Femur (tissue), 1 donor: ENCODE measurements at places on chromosomes 2 and 18.

DNA sequence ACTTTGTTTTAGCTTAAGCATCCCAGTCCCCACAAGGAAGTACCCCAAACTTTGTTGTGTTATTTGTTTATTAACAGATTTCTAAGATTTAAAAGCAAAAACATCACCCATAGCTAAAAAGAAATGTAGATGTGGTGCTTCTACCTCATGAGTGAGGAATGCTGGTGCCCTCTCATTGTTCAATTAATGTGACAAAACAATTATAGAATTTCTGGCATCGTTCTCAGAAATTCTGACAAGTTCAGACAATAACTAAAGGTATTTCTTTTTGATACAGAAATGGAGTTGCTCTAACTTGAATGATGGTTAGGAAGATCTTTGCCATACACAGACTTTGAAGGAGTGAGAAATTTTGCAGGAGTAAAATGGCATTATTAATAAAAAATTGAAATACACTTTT, 42.9 kb downstream of the SPRED2 start:
- DNase-seq, result no peak

DNA sequence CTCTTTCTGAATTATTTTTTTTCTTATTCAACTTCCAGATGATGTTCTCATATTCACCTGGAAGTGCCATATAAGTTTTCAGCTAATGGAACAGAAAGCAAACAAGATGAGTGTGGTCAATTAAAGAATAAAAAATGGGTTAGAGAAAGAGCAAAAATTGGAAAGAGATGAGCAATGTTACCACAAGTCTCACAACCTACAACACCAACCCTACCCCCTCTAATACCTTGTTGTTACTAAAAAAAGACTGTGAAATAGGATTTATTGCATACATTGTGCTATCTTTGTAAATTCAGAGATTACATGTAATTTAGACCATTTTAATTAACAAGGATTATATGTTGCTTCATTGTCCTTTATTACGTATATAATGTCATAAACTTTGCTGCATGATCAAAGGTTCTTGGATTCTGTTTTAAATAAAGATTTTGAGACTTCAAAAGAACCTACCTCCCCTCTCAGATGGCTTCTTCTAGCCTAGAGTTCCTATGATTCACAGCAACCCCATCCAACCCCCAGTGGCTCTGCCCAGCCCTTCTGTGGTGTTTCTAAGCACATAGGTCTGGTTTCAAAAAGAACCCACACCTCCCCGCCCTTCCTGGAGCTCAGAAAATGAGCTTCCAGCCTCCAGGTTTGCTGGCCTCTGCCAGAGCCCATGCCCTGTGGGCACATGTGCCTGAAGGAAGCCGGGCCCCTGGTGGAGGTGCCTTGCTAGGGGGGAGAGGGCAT, 24.7 kb downstream of the LGALSL start:
- DNase-seq, result no peak

DNA sequence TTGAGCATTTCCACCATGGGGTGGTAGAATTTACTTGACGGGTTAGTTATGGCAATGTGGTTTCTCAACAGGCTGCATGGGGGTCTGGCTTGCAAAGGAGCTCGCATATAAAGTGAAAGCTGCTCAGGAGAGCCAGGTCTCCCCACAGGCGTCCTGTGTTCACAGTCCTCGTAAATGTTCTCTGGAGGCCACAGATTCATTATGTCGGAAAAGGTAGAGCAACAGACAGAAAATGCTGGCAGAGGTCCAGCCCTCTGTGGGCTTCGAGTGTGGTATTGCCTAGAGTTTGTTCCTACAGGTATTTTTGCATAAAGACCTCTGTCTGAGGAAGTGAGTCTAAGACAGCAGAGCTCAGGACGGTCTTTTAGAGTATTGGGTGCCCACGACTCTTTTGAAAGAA, 96.4 kb downstream of the CDCA7 start:
- DNase-seq, result no peak

GRCh38 chr18:61992923-61993322, 100.1 kb upstream of the RNF152 start:
- no peak for DNase-seq

DNA sequence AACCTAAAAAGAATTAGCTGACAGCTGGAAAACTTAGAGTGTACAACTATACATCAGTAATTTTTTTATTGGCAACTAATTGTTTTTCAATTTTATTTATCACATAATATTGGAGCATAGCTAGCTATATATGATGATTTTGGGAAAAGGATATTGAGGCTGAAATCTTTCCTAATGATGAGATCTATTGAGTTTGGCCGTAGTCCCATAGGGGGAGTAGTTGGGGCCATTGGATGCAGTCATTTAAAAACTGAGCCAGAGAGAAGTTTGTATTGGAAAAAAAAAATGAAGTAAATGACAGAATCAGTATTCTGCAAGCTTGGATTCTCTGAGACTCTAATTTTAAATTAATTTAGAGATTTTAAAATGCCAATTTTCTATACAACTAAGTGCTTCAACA, 179.8 kb downstream of the LTBP1 start:
- no peak for DNase-seq

DNA sequence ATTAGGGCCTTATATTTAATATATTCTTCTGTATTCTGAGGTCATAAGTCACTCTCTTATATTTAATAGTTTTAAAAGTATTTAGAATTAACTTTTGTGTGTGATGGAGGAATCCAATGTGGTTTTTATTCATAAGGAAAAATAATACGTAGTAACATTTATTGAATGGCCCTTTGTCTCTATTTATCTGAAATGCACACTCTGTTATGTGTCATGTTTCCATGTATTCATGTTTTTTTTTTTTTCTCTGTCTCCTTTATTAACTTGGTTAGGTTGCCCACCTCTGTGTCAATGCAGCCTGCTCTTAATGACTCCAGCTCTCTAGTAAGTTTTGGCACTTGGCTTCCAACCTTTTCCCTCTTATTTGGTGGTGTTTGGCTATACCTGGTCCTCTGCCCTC, 33.8 kb downstream of the RNF144A start:
- no peak for DNase-seq

DNA sequence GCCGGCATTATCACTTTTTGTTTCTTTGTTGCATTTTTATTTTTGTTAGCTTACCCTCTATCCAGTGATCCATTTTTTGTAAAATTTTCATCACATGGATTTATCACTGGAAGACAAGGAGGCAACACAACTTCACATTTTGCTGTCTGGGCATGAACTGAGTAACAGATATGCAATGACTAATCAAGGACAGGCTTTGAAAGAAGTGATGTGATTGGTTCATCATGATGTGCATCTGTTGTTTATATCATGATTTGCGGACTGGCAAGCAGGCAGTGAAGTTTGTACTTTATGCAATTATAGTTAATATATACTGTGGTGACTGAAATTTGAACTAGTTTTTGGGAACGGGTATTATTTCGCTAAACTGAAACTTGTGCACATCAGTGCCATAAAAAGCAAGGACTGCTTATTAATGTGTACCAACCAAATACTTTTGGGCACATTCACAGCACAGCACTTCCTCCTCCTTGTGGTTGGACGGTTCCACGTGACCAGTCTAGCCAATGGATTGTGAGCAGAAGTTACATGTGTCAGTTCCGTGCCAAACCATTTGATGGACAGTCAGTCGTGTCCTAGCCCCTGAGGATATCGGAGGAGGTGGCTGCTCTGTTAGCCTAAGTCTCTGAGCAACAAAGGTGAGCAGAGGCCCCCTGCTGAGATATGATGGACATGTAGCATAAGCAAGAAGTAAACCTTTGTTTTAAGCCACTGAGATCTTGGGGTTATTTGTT, 201.4 kb upstream of the SIX2 start:
- DNase-seq, result no peak

- DNase-seq, result no peak
These were observed 49.5 kb downstream of the KCNE4 start for GRCh38 chr2:223101340-223102039.

GRCh38 chr2:85238607-85239006, 89.2 kb downstream of the TGOLN2 start:
- DNase-seq, result no peak

DNA sequence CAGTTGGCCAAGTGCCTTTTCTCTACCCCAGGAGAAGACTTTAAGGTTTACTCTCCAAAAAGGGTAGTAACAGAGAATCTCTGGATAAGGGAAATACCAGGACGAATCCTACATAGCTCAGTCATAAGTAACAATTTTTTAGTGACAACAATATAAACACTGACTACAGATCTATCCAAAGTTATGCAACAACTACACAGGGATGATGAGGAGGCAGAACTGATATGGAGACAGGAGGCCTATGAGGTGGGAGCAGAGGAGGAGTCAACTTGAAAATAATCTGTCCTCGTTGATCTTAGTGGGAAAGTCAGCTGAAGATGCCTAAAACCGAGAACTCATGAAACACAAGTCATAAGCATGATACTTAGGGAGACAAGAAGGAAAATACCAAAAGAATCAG, 40.2 kb downstream of the SLC35F5 start:
- no peak for DNase-seq

DNA sequence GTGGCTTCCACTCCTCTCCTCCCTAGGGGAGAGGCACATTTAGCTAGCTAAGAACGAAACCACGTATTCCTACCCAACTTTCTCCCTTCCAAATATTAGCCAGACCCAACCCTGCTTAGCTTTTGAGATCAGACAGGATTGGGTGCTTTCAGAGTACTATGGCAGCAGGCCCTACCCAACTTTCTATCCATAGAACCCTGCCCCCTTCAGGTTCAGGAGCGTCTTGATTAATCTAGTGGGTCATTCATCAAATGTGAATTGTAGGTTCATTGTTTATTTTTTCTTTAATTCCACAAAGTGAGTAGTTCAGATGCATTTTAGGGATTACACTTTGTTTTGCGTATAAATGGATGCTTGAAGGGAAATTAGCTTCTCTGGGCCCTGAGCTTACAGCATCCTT, 188.3 kb downstream of the MIB1 start:
- no peak for DNase-seq

GRCh38 chr2:170177950-170178781, at the start of gene MYO3B:
MYO3B (plus strand) TSS chr2:170178147; CDS start chr2:170178288, 141 bp downstream.
- DNase-seq, result no peak

DNA sequence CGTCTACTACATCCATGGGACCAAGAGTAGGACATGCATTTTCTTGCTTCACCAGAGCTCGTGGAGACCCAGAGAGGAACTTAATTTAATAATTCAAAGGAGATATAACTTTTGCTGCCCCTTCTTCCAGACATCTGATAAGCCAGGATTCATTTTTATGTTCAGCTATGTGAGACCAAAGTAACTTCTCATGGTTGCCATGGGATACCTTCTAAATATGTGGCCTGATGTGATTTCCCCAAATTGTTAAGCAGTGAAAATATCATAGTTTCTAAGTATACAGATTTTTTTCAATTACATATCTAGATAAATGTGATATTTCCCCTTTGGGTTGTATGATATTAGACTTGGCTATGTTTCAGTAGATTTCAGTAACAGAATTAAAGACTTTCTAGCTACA, 185.5 kb upstream of the FN1 start:
- no peak for DNase-seq

GRCh38 chr2:38039121-38039910, 36.6 kb downstream of the CYP1B1 start:
- DNase-seq, result no peak

- no peak for DNase-seq
These were observed 468.2 kb upstream of the ST6GAL2 start for GRCh38 chr2:107354175-107354574.

- DNase-seq, result peak; percentile 36
These were observed 281.6 kb upstream of the STON1 start for GRCh38 chr2:48248251-48248933.

DNA sequence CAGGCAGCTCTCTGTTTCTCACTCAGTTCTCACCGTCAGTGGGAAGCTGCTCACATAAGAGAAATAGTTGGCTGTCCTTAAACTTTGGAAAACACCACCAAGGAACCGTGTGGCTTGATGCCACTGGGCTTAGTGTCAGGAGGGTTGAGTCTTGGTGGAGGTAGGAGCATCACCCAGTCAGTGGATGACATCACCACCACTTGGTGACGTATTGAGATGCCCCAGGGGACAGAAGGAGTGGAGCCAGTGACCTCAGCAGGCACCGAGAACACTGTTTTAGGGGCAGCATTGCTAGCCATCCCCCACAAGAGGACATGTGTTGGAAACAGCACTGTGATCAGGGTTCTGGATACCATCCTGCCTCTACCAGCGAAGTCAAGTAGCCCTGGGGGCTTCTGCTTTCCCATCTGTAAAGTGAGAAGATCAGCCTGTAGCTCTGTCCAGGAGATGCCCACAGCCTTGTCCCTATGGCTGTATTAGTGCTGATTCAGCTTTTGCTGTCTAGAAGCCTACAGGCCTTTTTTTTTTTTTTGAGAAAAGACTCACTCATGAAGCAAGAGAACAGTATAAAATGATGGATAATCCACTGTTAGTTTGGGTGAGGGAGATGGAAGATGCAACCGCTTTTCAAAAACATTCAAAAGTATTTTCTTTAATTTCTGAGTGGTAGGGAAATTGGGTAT, 66.2 kb downstream of the TSN start:
- DNase-seq, result no peak

- no peak for DNase-seq
These were observed 100.6 kb downstream of the CABLES1 start for GRCh38 chr18:23235860-23236259.

GRCh38 chr2:179218848-179219594, 45.6 kb downstream of the SESTD1 start:
- peak; percentile 75 for DNase-seq

DNA sequence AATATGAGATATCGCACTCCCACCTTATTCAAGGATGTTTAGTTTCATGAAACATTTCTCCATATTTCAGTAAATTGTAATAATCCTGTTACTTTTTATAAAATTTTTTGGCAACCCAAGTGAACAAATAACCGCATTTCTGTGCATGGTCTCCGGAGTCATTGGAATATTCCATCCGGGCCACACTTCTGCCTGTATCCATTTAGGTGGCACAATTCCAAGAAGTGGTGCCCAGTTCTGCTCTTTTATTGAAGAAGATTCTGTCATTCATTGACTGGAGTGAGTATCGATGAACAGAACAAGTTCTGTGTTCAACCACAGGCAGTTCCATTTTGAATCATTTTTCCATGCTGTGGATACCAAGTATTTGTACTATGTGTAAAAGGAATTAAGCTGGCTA, 26.6 kb upstream of the ICOS start:
- peak; percentile 46 for DNase-seq

DNA sequence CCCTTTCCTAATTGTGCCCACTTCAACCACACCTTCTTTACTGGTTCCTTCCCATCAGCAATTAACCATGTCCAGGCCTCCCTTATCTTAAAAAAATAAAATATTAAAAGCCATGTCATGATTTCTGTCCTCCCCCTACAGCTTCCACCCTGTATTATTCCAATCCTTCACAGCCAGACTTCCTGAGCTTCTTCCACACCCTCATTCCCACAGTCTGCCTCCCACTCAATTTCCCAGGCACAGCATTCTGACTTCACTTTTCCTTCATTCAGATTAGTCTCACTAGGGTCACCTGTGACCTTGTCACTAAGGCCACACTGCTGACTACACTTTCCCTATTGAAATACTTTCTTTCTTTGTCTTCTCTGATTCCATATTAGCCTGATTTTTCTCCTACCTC, 159.4 kb downstream of the DIS3L2 start:
- no peak for DNase-seq
